ENCODE measurements at places on chromosomes 2 and 18.

GRCh38 chr2:80499095-80499494 lies 194.5 kb upstream of the LRRTM1 start:
- no peak for DNase-seq

- no peak for DNase-seq
Measured at GRCh38 chr18:79241755-79242154, 154.0 kb upstream of the NFATC1 start.

GRCh38 chr2:169143998-169144397 lies 74.6 kb downstream of the DHRS9 start:
- no peak for DNase-seq

- DNase-seq: no peak
Measured at GRCh38 chr2:232504438-232504837, 15.8 kb upstream of the PRSS56 start.

GRCh38 chr2:231342061-231342711 lies 53.3 kb upstream of the B3GNT7 start:
- DNase-seq: no peak
